Hematopoietic multipotent progenitor cell (in vitro differentiated cells): ENCODE measurements at places on chromosomes 5 and 9.

DNA sequence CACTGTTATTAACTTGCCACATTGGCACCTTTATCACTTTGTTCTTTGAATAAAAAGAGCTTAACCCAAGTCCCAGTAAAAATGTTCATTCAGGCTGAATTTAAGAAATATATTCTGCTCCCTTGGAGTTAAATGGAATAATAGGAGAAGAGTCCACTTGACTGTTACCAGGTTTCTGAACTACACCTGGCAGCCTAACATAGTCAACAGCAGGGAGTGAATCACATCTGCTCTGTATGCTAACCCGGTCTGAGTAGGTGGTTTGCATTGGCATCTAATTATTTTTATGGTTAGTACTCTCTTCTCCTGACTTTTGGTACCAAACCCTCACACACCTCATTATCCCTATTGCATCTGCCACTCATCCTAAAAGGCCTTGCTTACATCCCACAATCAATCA lies 86.7 kb downstream of the STK32A start:
- no peak for DNase-seq

GRCh38 chr5:491119-491855 lies 33.0 kb downstream of the SLC9A3 start:
- DNase-seq = no peak

DNA sequence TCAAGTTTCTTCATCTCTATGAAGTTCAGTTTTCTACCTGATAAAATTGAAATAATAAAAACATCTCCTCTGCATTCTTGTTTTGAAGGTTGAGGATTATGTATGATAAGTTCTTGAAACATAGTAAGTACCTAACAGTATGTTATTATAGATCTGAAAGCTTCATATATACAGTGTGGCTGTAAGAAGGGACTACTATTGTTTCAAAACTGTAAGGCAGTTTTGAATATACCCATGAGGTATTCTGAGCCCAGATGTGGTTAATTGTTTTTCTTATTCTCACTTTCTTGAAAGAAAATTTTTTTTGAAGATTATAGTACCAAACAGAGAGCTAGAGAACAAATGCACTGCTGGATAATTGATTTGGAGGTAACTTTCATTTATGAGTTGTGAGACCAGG lies 383.2 kb downstream of the CHSY3 start:
- no peak for DNase-seq

DNA sequence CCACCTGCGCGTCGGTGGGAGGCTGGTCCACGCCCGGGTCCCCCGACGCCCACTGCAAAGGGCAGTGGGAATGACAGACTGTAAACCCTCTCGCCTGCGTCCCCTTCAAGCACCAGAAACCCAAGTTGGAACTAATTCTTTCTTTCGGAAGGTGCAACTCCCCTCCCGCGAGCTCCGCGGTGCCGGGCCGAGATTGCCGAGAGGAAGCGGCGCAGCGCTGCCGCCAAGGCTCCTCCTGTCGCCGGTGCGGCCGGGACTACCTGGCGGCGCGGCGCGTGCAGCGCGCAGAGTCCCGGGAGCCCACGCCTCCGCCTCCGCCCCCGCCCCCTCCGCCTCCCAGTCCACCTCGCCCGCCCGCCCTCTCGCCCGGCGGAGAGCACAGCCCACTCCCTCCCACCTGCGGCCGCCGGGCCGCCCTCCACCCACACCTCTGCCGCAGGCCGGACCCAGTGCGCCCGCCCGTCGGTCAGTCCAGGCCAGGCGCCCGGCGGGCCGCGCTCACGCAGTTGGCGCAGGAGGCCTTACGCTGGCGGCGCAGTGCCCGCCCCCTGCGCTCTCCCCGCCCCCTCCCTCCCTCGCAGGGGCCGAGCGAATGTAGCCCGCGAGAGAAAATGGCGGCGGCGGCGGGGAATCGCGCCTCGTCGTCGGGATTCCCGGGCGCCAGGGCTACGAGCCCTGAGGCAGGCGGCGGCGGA lies at the start of gene MAP3K1:
MAP3K1 (plus strand) TSS at position 587 of the 695 bp plus-strand sequence; CDS start at position 612, 25 bp downstream.
- DNase-seq = peak; percentile 83

- no peak for DNase-seq
Measured at GRCh38 chr9:950139-950538, 26.3 kb upstream of the DMRT3 start.

GRCh38 chr5:147396070-147396823 lies 113.6 kb downstream of the DPYSL3 start:
- no peak for DNase-seq

DNA sequence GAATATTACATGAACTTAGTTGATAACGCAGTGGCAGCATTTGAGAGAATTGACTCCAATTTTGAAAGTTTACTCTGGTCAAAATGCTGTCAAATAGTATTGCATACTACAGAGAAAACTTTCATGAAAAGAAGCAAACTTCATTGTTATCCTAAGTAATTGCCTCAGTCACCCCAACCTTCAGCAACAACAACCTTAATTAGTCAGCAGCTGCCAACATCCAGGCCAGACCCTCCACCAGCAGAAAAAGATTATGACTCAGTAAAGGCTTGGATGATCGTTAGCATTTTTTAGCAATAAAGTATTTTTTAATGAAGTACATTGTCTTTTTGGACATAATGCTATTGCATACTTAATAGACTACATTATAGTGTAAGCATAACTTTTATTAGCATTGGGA lies 40.8 kb upstream of the SPDL1 start:
- DNase-seq = no peak

GRCh38 chr5:137665678-137666460 lies 70.0 kb downstream of the KLHL3 start:
- peak; percentile 75 for DNase-seq

- no peak for DNase-seq
Measured at GRCh38 chr5:131246504-131246903, 17.3 kb upstream of the CDC42SE2 start.

DNA sequence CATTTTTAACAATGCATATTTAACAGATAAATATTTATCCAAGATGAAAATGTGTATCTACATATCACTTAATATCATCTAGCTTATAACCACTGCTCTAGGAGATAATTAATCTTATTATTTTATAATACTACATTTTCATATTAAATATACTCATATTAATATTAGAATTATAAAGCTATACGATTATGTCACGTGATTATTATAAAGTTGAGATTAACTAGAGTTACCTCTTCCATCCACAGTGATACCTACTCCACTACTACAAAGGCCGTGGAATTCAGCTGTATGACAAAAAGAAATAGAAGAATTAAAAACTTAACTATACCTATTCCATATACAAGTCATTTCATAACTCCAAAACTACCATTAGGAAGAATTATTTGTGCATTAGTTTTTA lies 171.9 kb downstream of the FBN2 start:
- DNase-seq = no peak

- no peak for DNase-seq
Measured at GRCh38 chr5:174623433-174624019, 100.9 kb upstream of the MSX2 start.

DNA sequence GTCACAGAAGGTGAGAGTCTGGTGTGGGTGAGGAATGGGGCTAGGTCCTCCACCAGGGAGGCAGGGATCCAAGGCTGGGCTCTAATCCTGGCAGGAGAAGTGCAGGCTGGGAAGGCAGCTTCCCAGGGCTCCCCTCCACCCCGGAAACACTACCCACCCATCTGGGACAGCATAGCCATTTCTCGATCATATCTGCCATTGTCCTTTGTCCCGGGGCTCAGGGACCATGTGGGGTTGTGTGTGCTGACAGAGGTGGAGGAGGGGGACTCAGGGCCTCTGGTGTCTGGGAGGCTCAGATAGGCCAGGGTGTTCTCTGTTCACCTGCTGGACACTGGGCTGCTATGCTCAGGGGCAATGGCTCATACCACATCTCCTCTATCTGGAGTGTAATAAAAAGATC lies 32.2 kb upstream of the STRBP start:
- DNase-seq = no peak

DNA sequence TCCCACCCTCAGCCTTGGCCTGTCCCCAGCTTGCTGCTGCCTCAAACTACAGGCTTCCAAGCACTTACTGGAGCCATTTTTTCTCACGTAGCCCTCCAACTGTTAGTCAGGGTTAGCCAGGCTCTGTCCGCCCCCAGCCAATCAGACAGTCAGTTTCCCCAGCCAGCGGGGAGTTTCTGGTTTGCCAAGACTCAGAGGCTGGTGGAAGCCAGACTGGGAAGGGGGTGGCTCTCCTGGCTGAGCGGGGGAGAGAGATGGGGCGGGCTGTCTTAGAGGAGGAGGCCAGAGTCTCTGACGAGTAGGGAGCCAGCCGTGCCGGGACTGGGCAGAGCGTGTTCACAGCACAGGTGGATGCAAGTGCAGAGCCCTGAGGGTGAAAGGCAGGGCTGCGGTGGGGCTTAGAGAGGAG lies 15.3 kb downstream of the PROP1 start:
- DNase-seq = no peak

DNA sequence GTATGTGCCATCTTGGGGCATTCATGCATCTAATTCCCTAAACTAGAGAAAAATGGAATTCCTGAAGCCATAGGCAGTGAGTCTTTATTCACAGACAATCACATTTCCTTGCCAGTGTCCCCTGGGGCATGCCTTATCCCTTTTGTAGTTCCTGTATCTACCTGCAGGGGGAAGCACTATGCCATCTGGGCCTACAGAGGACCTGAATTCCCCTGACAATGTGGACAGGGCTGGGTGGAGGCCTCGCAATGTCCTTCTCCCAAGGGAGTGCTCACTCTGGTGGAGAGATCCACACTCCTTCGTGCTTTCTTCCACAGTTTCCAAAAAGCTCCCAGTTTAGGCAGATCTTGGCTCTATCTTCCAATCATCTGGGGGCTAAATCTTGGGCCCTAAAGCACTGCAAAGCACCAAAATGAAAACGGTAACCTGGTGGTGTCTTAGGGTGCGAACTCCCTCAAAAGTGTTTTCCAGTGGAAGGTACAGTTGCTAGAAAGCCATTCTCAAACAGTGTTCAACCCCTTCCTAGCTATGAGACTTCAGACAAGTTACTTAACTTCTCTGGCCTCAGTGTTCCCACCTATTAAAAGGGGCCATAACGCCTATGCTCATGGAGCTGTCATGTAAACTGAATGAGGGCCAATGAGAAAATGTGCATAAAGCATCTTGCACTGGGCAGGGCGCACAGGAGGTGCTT lies 17.5 kb downstream of the WHRN start:
- DNase-seq = peak; percentile 59

DNA sequence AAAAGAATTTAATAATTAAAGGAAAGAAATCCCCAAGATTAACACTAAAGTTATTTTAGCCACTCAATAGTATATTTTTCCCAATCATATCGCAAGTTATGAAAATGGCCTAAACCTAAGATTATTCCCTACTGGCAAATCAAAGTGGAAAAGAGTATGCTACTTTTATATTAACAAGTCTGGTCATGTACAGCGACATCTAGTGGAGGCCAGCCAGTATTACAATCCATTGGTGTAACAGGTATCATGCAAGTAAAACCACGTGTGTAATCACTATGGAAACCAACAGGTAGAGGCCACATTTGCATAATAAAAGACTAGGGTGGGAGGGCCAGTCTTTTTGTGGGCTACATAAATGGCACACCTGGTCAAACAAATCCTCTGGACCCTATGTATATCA lies 976.4 kb upstream of the CDH9 start:
- no peak for DNase-seq

DNA sequence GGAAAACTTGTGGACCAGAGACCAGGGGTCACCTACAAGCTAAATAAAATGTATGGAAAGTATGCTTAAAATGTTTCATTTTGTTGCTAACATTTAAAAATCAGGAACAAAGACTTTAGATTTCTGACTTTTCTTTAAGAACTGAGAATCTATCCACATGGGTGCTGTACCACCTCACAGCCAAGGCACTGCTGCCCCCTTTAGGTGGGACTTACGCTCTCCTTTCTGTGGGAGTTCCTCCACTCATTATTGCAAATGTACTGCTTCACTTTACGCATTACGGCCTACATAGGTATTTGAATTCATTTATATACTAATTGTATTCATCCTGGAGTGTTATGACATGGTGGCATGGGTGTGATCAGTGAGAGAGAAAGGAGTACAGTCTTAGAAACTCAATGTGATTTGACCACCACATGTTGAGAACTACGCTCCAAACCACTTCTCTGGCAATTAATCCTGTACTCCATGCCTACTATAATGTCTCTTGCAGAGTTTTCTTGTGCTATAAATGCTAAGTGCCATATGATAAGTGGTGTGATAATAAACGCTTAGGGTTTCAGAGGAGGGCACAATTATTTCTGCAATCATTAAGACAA lies 24.7 kb upstream of the CETN3 start:
- DNase-seq = peak; percentile 82

GRCh38 chr5:51387884-51388275 lies 4.6 kb downstream of the ISL1 start:
- no peak for DNase-seq

- peak; percentile 3 for DNase-seq
Measured at GRCh38 chr5:117859176-117859575, 1129.2 kb downstream of the DTWD2 start.

GRCh38 chr9:4620881-4621555 lies 41.1 kb upstream of the PLPP6 start:
- DNase-seq = no peak

DNA sequence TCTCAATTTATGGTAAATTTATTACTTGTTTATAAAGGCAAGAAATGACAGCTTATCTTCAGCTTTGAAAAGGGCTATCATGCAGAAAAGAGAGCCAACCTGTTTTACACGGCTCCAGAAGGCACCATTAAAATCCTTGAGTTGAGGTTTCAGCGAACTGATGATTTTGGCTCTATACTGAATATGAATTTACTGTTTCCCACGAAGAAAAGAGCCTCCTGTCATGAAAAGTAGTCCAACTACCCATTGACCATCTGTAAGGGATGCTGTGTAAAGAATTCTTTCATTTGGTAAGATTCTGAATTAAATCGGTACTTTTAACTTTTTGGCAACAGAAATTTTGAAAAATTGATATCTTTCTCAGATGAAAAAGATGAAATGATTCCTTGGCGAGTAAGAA lies 657.6 kb upstream of the ZNF608 start:
- no peak for DNase-seq

DNA sequence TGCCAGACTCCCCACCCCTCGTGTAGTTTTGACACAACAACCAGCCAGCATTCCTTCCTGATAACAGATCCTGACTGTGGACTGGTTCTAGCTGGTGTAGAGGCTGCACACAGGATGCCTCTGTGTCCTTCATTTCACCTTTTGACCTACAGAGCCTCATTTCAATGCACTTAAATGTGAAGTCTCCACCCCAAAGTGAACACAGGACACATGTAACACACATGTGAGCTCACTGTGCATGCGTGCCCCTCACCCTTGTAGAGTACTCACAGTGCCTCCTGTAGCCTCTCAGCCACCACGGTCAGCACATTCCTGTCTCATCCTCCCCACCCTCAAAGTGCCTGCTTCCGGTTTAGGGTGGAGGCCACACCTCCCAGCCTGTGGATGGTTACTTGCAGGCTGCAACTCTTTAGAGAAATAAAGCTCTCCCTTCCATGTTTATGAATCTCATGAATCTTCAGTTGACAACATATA lies 11.6 kb upstream of the NKD2 start:
- DNase-seq = no peak
